Cardiac ventricle fibroblast (primary cell): ENCODE measurements at places on chromosomes 11 and 22. TPM values are rescaled to one million over a fixed set of nuclear protein-coding genes. Genes with fewer than 3 reads are reported as not detected.

Gene BAD
- total RNA-seq, result 91.3 and 117 TPM in 2 replicates

Gene DMC1
- 0.06 and 0.10 TPM in 2 replicates for total RNA-seq

Gene FXYD2
- total RNA-seq, result 0.34 TPM in 1 of 2 replicates, not detected in the other

Gene KLHDC7B
- total RNA-seq, result not detected in 2 replicates

Gene HBG1
- total RNA-seq, result not detected in 2 replicates

Gene HMOX1
- 49.1 and 78.6 TPM in 2 replicates for total RNA-seq

Gene FOLR2
- total RNA-seq, result not detected in 2 replicates

Gene E2F8
- total RNA-seq, result 0.05 and 0.56 TPM in 2 replicates

Gene C11orf97
- total RNA-seq, result not detected in 2 replicates

Gene SYT9
- total RNA-seq, result not detected in 2 replicates

Gene OR2AG2
- total RNA-seq, result not detected in 2 replicates

Gene PDE3B
- 4.4 and 4.7 TPM in 2 replicates for total RNA-seq

Gene TRIM3
- 10.4 and 12.2 TPM in 2 replicates for total RNA-seq

Gene NCF4
- total RNA-seq, result not detected in 2 replicates

Gene EXPH5
- not detected in 2 replicates for total RNA-seq

Gene GSTT2B
- 1.4 and 1.8 TPM in 2 replicates for total RNA-seq

Gene HTR3A
- not detected in 2 replicates for total RNA-seq

Gene CTTN
- 194 and 331 TPM in 2 replicates for total RNA-seq

Gene MPPED1
- total RNA-seq, result not detected in 2 replicates

Gene ASCL2
- total RNA-seq, result not detected in 2 replicates

Gene MS4A3
- not detected in 2 replicates for total RNA-seq

Gene CTSF
- 105 and 122 TPM in 2 replicates for total RNA-seq

Gene NCR3LG1
- total RNA-seq, result 3.5 TPM in 2 replicates

Gene RIMBP3B
- not detected in 2 replicates for total RNA-seq

Gene STK33
- 0.25 and 1.4 TPM in 2 replicates for total RNA-seq

Gene MFNG
- total RNA-seq, result 0.24 and 1.1 TPM in 2 replicates

Gene C11orf91
- total RNA-seq, result not detected in 2 replicates

Gene KIAA1671
- total RNA-seq, result 5.6 and 6.9 TPM in 2 replicates

Gene TYR
- total RNA-seq, result not detected in 2 replicates

Gene CHADL
- total RNA-seq, result 0.12 and 0.83 TPM in 2 replicates

Gene SYT12
- total RNA-seq, result 2.2 and 3.1 TPM in 2 replicates

Gene KMT2A
- 28.0 and 33.8 TPM in 2 replicates for total RNA-seq

Gene PRR33
- total RNA-seq, result not detected in 2 replicates

Gene PNPLA3
- 0.87 and 0.88 TPM in 2 replicates for total RNA-seq

Gene RPL3
- 2,999 and 3,236 TPM in 2 replicates for total RNA-seq

Gene CCDC87
- total RNA-seq, result 0.44 and 1.3 TPM in 2 replicates

Gene CNGA4
- 0.12 TPM in 1 of 2 replicates, not detected in the other for total RNA-seq

Gene OR51B2
- total RNA-seq, result not detected in 2 replicates

Gene MMP8
- total RNA-seq, result not detected in 2 replicates

Gene KLHL35
- total RNA-seq, result 4.5 and 8.3 TPM in 2 replicates

Gene PHOX2A
- total RNA-seq, result not detected in 2 replicates

Gene SLC15A3
- total RNA-seq, result 9.0 and 17.3 TPM in 2 replicates

Gene ACTN3
- 0.06 TPM in 1 of 2 replicates, not detected in the other for total RNA-seq

Gene BATF2
- total RNA-seq, result not detected in 2 replicates

Gene BRMS1
- 29.3 and 43.7 TPM in 2 replicates for total RNA-seq

Gene PTS
- total RNA-seq, result 17.2 and 17.7 TPM in 2 replicates

Gene PHF21B
- total RNA-seq, result not detected in 2 replicates

Gene LTBP3
- 263 and 277 TPM in 2 replicates for total RNA-seq

Gene TALDO1
- 184 and 216 TPM in 2 replicates for total RNA-seq

Gene PDGFD
- 65.8 and 73.8 TPM in 2 replicates for total RNA-seq

Gene PTPRJ
- 2.3 and 2.4 TPM in 2 replicates for total RNA-seq

Gene CPT1B
- total RNA-seq, result 0.12 and 0.98 TPM in 2 replicates

Gene OR51B4
- not detected in 2 replicates for total RNA-seq

Gene TUBA8
- total RNA-seq, result 0.12 and 0.29 TPM in 2 replicates

Gene TCIRG1
- 44.5 and 45.6 TPM in 2 replicates for total RNA-seq

Gene GRM5
- total RNA-seq, result not detected in 2 replicates
